Lower lobe of right lung (tissue), 2 donors: ENCODE measurements at places on chromosomes 1 and 21. TPM values are rescaled to one million over a fixed set of nuclear protein-coding genes. Genes with fewer than 3 reads are reported as not detected.

DNA sequence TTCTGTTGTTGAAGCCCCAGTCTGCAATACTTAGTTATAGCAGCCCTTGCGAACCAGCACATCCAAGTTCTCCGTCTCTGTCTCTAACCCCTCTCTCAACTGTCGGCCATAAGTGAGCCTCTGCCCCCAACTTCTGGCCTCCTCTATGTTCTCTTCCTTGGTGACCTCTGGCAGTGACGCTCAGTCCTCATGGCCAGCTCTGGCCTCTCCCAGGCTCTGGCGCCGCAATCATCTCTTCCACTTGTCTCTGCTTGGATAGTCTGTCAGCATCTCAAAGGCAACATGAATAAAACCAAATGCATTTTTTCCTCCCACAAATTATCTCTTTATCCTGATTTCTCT lies 8.4 kb upstream of the HLCS start:
- H3K27me3 ChIP-seq, result no peaks in the 10 kb centered on the region
- H3K4me1 ChIP-seq, result peaks cover 14% of the 10 kb centered on the region
- no peak overlapping the region for H3K4me3 ChIP-seq
- no peak overlapping the region for H3K27ac ChIP-seq
- DNase-seq, result no peak

- no peaks in the 10 kb centered on the region for H3K27me3 ChIP-seq
- no peak overlapping the region for H3K4me3 ChIP-seq
- peaks cover 86% of the 10 kb centered on the region for H3K4me1 ChIP-seq
- H3K27ac ChIP-seq, result no peak overlapping the region
- no peak for DNase-seq
These were observed 88.9 kb downstream of the DYRK1A start for GRCh38 chr21:37455504-37455911.

- H3K4me3 ChIP-seq, result no peak overlapping the region
- DNase-seq, result no peak
- H3K4me1 ChIP-seq, result no peaks in the 10 kb centered on the region
- H3K27me3 ChIP-seq, result no peaks in the 10 kb centered on the region
- H3K27ac ChIP-seq, result no peak overlapping the region
- peaks cover 97% of the 10 kb centered on the region for H3K36me3 ChIP-seq
These were observed 15.4 kb downstream of the NPPA start for GRCh38 chr1:11831945-11832725.

DNA sequence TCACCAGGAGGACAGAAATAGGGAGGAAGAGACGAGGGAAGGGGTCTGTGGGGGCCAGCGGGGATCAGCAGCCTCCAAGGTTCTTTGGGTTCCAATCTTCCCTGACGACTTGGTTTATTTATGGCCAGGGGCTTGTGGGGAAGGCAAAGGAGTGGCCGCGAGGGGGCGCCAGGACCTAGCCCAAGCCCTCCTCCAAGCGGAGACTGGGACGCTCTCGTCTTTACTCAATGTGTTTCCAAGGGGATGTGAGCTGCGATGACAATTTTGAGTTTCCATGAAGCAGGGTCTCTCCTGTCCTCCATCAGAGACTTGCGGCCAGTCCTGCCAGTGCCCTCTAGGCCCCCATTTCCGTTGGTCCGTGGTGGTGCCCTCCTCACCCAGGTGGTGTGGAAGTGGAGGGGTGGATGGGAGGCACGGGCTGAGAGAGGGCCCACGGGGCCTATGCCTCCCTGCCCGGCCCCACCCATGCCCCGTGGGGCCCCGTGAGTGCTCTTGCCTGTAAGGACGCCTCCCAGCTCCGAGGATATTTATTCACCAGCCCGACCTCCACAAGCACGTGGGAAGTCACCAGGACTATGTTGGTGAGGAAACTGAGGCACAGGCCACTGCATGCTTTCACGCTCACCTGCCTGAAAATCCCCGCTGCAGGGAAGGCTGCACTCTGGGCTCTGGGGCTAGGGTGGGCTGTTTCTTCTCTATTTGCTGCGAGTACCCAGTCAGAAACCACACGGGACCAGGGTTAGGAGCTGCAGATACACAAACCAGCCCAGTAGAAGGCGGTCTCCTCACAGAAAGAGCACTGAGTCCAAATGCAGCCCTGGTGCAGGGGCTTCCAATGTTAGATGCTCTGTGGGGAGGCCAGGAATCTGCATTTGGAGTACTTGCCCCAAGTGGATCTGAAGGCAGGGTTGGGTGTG lies 26.5 kb downstream of the DMRTB1 start:
- no peak overlapping the region for H3K27ac ChIP-seq
- H3K36me3 ChIP-seq, result no peaks in the 10 kb centered on the region
- peaks cover 43% of the 10 kb centered on the region for H3K27me3 ChIP-seq
- peak; percentile 84 for DNase-seq
- H3K4me1 ChIP-seq, result no peaks in the 10 kb centered on the region
- no peak overlapping the region for H3K4me3 ChIP-seq

- H3K36me3 ChIP-seq, result no peaks in the 10 kb centered on the region
- H3K27me3 ChIP-seq, result no peaks in the 10 kb centered on the region
- peak within 1 kb of the TSS; percentile 60 for H3K27ac ChIP-seq
- H3K4me1 ChIP-seq, result peaks cover 28% of the 10 kb centered on the region
These were observed at the start of gene SH2D2A for GRCh38 chr1:156816561-156817328. TSS of gene SH2D2A (minus strand) at chr1:156816848. CDS start at chr1:156816708, 140 bp downstream.

GRCh38 chr1:240831191-240831631 lies 219.3 kb upstream of the GREM2 start:
- no peak overlapping the region for H3K4me3 ChIP-seq
- no peaks in the 10 kb centered on the region for H3K36me3 ChIP-seq
- no peaks in the 10 kb centered on the region for H3K4me1 ChIP-seq
- no peak overlapping the region for H3K27ac ChIP-seq

GRCh38 chr1:110240476-110241210 lies 30.5 kb downstream of the KCNC4 start:
- H3K36me3 ChIP-seq, result no peaks in the 10 kb centered on the region
- no peak overlapping the region for H3K27ac ChIP-seq
- H3K4me3 ChIP-seq, result no peak overlapping the region
- DNase-seq, result no peak
- no peaks in the 10 kb centered on the region for H3K27me3 ChIP-seq

The CD1E gene
- total RNA-seq, result 2.6 TPM

The PHLDA3 gene
- total RNA-seq, result 97.1 TPM

The MCOLN3 gene
- total RNA-seq, result 7.6 TPM

The CD53 gene
- total RNA-seq, result 228 TPM

The TESK2 gene
- 8.2 TPM for total RNA-seq

The SEMA6C gene
- 6.4 TPM for total RNA-seq

The FCRL6 gene
- 2.3 TPM for total RNA-seq

The ELAVL4 gene
- total RNA-seq, result not detected

The OR10Z1 gene
- total RNA-seq, result not detected
